ENCODE measurements at places on chromosomes 7 and 10.

DNA sequence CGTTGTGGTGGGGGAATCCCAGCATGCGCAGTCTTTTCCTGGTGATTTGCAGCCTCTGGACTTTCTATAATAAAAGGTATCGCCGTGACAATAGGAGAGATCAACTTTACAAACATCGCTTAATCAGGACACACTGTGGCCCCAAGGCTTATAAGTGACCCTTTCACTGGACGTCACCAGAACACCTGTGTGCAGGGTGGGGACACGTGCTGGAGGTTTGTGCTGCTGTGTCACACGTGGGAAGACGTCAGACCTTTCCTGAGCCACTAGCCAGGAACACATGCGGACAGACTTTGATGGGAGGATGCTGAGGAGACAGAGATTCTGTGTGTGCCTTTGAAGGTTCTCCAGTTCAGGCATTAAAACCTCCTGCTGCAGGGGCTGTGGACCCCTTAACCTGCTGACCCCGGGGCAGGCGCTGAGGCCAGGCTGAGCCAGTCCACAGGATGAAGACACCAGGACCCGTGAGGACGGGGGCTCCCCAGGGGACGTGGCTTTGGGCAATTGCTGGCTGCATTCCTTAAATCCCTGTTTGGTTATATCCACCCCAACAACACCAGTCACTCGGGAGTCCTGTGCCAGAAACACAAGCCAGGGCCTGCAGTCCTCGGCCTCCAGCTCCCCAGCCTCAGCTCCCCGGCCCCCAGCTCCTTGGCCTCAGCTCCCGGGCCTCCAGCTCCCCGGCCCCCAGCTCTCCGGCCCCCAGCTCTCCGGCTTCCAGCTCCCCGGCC lies 183.4 kb downstream of the PTPRN2 start:
- no peak for DNase-seq

- DNase-seq, result no peak
Observed at GRCh38 chr10:91820144-91820543, 21.9 kb downstream of the TNKS2 start.

DNA sequence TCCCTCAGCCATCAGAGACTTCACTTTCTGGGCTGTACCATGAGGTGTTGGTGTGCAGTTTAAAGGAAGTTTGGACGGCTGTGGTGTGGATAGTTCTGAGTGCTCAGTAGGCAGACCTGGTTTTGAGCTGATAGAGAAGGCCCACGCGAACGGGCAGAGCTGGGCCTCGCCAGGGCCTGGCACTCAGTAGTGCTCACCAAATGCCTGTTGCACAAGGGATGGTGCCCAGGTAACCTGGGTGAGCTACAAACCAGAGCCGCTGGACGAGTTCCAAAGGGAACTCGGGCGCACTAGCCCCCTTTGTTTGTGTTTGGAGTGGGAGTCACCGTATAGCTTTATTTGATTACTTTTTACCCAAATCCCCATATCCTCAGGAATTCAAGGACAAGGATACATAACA lies 95.5 kb downstream of the LHPP start:
- DNase-seq, result no peak

- peak; percentile 32 for DNase-seq
Observed at GRCh38 chr10:132961787-132962622, 19.6 kb upstream of the CFAP46 start.

DNA sequence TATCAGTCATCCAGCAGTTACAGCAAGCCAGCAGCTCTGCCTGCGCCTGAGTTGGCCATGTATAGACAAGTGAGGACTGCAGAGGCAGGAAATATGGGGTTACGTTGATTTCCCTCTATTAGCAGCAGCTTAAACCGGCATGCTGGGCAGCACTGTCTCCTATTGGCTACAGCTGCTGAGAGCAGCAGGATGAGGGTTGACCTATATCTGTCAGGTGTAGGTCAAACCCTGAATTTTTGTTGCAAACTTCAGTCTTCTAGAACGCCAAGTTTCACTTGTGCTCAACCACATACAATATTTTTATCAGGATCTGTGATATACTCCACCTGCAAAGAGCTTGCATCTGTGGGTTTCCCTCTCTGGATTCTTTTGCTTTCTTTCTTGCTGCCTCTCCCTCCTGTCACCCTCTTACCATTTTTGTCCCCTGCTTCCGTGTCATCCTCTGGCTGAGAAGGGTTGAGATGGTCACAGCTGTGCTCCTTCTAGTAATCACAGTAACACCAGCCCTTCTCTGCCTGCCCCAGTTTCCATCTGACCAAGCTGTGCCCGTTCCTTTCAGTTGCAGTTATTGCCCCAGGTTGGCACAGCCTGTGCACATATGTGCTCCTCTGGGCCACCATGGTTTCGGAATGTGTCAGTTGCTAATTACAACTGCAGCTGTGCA lies 23.8 kb upstream of the GLCCI1 start:
- DNase-seq, result no peak

DNA sequence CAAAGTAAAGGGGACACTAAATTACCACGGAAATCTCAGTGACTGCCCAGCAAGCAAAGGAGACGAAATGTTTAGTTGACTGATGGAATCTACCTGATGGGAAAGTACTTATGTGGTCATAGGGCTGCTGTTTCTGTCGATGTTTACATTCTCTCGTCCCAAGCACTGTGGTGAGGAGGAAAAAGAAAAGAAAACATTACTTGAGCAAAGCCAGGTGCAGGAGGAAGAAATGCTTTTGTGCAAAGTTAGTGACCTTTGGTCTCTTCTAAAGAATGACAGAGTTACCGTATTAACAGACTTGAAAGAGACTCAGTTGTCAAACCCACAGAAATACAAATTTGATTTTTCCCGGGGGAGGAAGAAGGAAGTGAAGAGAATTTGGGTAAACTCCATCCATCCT lies 43.3 kb upstream of the FMC1 start:
- no peak for DNase-seq

GRCh38 chr10:42932735-42933447 lies 144.0 kb upstream of the RET start:
- DNase-seq, result no peak

DNA sequence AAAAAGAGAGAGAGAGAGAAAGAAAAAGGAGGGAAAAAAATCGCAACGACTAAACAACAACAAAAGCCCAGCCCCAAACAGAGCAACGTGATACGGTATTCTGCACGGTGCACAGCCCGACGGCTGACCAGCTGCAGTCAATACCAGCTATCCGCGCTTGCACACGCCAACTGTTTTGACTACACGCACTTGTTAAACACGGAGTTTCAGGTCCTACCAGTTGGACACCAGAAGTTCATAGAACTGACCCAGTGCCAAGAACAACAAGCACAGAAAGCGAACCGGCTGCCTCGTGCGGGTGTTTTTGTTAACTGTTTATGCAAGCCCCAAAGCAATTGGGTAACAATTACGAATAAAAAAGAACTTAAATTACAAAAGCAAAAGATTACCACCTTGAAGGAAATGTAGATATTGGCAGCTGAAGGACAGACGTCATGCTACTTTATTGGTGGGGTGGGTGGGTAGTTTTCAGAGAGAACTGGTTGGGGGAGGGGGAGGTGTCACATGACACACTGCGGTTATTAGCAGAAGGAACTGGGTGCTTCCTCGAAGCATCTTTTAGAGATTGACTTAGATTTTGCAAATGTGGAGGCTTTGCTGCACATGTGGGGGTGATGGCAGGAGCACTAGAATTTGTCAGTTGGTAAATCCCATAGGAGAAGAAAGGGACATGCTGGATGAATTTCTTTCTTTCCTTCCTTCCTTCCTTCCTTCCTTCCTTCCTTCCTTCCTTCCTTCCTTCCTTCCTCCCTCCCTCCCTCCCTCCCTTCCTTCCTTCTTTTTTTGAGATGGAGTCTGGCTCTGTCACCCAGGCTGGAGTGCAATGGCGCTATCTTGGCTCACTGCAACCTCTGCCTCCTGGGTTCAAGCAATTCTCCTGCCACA lies 110.6 kb upstream of the EFCAB10 start:
- DNase-seq, result peak; percentile 61

- DNase-seq, result no peak
Observed at GRCh38 chr10:28533571-28534304, 820 bp downstream of the WAC start.

DNA sequence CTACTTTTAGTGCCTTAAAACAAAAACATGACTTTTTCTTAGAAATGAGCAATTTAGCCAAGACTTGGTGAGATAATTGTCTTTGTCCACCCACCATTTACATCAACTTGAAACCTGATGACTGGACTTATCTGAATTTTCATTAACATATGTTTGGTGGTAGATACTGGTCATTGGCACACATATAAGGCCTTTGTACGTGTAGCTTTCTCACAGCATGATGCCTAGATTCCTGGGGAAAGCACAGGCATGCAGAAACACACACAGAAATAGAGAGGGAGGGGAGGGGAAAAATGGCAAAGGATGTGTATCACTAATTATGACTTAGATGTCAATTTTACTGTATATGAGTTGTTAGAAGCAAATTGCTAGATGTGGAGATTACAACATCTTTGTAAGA lies 488.4 kb downstream of the NXPH1 start:
- no peak for DNase-seq

DNA sequence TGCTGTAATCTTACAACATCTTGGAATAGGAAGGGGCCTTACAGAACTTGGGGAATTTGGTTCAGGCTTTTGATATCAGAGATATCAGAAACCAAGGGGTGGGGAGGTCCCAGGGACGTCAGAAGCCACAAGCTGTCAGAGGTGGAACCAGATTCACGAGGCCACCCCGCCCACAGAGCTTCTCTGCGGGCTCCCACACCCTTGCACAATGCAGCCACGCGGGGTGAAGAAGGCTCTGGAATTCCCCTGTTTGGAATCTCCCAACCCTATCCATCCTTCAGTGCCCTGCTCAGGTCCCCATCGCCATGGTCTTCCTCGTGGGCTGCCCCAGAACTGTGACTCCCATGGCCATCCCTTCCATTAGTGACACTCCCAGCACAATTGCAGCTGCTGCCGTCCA lies 247.1 kb upstream of the SHH start:
- DNase-seq, result no peak

DNA sequence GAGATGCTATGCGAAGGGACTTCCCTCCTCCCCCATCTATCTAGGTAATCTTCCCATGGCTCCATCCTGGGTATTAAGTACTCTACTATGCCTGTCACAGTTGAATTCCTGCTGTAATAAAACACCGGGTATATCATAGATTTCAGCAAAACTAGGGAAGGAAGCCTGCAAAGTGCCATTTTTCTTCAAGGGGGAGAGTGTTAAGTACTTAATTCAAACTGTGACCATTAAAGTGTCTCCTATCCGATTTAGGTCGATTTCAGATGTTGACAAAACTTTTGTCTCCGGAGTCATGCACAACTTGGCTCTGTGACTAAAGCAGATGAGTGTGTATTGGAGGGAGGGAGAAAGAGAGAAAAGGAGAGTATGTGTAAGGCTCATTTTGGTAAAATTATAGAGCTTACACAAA lies 4.6 kb downstream of the HOXA4 start:
- DNase-seq, result no peak

- no peak for DNase-seq
Observed at GRCh38 chr7:44897309-44897708, 12.0 kb upstream of the PURB start.

- no peak for DNase-seq
Observed at GRCh38 chr10:35424680-35425285, 88.5 kb downstream of the CCNY start.

DNA sequence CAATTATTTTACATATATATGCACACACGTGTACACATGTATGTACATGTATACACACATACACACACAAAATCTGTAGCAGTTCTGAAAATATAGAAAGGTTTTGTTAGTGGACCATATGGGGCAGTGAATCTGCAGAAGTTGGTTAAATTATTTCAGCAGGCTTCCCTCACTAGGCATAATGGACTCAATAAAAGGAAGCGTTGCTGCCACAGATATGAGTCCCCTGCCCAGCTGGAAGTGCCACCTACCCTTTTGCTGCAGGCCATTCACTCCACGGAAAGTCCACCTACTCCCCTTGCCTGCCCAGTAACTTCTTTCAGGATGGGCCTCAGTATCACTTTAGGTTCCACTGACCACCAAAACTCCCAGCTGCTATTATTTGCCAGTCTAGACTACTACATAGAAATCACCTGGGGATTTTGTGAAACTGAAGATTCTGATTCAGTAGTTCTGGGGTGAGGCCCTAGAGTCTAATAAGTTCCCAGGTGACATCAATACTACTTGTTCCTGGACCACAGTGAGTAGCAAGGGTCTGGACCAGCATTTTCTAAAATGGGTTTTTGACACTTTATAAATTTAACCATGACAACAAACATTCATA lies 29.3 kb upstream of the CROT start:
- no peak for DNase-seq

- DNase-seq, result no peak
Observed at GRCh38 chr7:55078465-55079372, 59.9 kb downstream of the EGFR start.

DNA sequence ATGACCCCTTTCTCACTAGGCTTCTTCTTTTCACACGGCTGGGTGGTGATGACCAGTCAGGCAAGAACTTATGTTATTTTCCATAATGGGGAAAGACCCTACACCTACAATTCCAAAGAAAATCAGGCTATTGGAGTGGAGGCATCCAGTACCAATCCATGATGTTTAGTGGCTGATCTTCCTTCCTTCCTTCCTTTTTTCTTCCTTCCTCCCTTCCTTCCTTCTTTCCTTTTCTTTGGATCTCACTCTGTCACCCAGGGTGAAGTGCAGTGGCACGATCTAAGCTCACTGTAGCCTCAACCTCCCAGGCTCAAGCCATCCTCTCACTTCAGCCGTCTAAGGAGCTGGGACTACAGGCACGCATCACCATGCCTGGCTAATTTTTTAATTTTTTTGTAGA lies 2.5 kb downstream of the RGS10 start:
- DNase-seq, result no peak

- no peak for DNase-seq
Observed at GRCh38 chr10:64745565-64745964, 1224.4 kb downstream of the REEP3 start.

DNA sequence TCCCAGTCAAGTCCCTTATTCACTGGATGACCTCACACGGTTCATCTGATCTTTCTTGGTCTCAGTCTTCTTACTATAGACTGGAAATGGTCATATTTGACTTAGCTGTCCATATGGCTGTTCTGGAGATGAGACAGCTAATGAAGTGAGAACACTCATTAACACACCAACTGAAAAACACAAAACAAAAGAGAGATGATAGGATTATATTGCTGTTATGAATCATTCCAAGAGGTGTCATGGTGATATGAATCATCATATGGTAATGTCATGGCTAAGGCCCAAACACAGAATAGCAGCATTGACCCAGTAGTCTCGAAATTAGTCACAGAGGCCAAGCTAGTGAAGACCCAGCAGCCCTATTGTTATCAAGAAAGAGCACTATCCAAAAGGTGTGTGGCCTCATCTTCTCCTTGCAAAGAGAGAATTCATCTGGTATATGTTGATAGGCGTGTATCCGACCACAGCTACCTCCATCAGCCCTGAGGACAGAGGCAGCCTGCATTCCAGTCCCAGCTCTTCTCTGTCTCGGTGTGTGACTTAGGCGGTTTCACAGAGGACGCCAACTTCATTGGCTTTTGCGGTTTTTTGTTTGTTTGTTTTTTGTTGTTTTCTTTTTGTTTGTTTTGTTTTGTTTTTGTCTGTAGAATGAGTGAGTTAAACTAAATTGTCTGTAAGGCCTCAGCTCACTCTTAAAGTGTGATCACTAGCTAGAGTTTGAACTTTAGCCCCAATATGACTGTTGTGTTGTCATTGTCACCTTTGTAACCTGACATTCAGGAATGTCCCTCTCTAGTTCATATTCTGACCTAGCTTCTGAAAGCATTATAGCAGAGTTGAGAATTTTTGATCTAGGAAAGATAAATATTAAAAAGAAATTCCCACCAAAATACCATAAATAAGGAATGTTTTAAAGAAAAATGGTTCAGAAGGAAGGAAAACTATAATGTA lies 97.4 kb upstream of the PDCD4 start:
- DNase-seq, result no peak

All from NCI-H2029 (cell line).